Immature natural killer cell (primary cell): ENCODE measurements at places on chromosomes 12 and 14. TPM values are rescaled to one million over a fixed set of nuclear protein-coding genes. Genes with fewer than 3 reads are reported as not detected.
A peak's percentile ranks its signal among the peaks of the same experiment; 100 is the strongest.

Gene SERPINA6
- polyA plus RNA-seq = not detected

Gene DBX2
- polyA plus RNA-seq = not detected

Gene KRT74
- polyA plus RNA-seq = not detected

Gene ACVRL1
- polyA plus RNA-seq = not detected

DNA sequence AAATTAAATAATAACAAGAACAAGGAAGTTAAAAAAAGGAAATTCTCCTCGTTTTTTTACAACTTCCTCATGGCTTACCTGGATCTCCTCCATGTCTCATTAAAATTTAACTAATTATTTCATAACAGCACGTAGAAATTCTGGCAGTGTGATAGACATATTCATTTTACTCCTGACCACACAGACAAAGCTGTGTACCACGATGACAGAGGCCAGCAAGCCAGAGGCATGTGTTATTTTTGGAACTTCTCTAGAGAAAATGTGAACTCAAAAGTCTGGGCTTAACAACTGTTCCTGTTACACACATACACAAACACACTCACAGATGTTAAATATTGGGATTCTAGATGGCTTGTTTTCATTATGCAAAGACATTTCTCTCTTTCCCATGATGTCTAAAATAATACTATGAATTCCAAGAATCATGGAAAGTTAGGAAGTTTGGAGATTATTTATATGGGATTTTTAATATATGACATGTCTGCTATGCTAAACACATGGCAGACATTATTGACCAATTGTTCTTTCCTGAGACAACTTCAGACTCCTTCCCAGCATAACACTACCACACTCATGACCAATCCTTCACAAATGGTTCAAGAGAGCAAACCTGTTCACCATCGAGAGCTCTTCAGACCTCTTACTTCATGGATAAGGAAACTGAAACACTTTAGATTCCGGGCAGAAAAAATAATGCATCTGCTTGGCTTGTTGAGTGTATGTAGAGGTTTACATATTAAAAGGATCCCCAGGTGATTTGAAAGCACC is 158.7 kb downstream of the DACT1 start:
- no peak overlapping the region for H3K27ac ChIP-seq
- no peaks in the 10 kb centered on the region for H3K4me1 ChIP-seq
- no peaks in the 10 kb centered on the region for H3K36me3 ChIP-seq
- DNase-seq = no peak

- H3K4me3 ChIP-seq = peak overlapping the region; percentile 53
- H3K27ac ChIP-seq = no peak overlapping the region
- H3K36me3 ChIP-seq = no peaks in the 10 kb centered on the region
- no peak for DNase-seq
- peaks cover 16% of the 10 kb centered on the region for H3K27me3 ChIP-seq
- H3K4me1 ChIP-seq = peaks cover 26% of the 10 kb centered on the region
These were observed 2.3 kb downstream of the SLC48A1 start for GRCh38 chr12:47775100-47775911.

- H3K4me1 ChIP-seq = no peaks in the 10 kb centered on the region
- no peaks in the 10 kb centered on the region for H3K36me3 ChIP-seq
- no peak overlapping the region for H3K4me3 ChIP-seq
- no peaks in the 10 kb centered on the region for H3K27me3 ChIP-seq
- H3K27ac ChIP-seq = peak overlapping the region; percentile 22
These were observed 34.0 kb downstream of the CIT start for GRCh38 chr12:119843100-119843499.

DNA sequence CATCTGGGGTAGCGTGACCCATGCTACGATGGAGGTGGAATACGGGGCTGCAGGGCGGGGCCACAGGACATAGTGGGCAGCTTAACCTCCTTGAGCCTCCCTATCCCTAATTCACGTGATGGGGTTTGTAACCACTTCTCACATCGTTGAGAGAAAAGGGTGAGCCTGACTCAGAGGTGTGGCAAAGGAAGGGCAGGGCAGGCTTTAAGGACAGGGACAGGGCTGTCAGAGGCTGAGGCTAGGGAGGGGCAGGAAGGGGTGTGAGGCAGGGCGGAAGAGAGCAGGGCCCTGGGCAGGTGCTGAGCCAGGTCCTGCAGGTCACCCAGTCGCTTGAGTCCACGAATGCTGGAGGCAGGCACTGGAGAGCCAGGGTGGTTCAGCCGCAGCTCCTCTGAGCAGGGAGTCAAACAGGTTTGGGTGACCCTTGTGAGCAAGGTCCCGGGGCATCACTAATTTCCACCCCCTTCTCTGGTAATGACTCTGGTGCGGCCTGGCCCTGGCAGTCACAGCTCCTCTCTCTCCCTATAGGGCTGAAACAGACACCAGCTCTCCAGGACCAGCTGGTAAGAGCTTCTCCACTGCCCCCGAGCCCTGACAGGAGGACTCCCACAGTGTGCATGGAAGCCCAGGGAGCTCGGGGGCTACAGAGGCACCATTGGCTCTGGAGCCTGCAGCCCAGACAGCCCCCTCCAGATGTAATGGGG is 7.5 kb upstream of the AQP2 start:
- H3K27ac ChIP-seq = no peak overlapping the region
- peaks cover 7% of the 10 kb centered on the region for H3K4me1 ChIP-seq
- no peaks in the 10 kb centered on the region for H3K27me3 ChIP-seq
- H3K36me3 ChIP-seq = no peaks in the 10 kb centered on the region

DNA sequence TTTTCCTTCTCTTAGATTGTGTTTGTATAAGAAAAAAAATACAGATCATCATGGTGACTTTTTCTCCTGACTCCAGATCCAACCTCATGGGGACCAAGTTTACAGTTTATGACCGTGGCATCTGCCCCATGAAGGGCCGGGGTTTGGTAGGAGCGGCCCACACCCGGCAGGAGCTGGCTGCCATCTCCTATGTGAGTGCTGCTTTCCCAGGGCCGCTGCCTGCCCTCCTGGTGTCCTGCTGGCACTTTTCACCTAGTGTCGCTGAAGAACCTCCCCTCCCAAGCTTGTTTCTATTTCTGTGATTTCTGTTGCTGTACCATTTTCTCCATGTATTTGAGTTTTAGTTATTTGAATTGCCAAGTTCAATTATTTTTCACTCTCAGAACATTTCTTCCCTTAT is 24.8 kb upstream of the TEAD4 start:
- H3K27me3 ChIP-seq = no peaks in the 10 kb centered on the region
- DNase-seq = no peak
- peaks cover 37% of the 10 kb centered on the region for H3K36me3 ChIP-seq
- H3K4me3 ChIP-seq = no peak overlapping the region

GRCh38 chr12:119780786-119781434 is 96.2 kb downstream of the CIT start:
- no peaks in the 10 kb centered on the region for H3K27me3 ChIP-seq
- H3K36me3 ChIP-seq = peaks cover 5% of the 10 kb centered on the region
- no peak for DNase-seq
- H3K27ac ChIP-seq = no peak overlapping the region

- H3K4me3 ChIP-seq = no peak overlapping the region
- peaks cover 4% of the 10 kb centered on the region for H3K27me3 ChIP-seq
- H3K4me1 ChIP-seq = no peaks in the 10 kb centered on the region
- no peaks in the 10 kb centered on the region for H3K36me3 ChIP-seq
- no peak for DNase-seq
- H3K27ac ChIP-seq = no peak overlapping the region
These were observed 43.5 kb upstream of the KCNA5 start for GRCh38 chr12:5000204-5000603.

DNA sequence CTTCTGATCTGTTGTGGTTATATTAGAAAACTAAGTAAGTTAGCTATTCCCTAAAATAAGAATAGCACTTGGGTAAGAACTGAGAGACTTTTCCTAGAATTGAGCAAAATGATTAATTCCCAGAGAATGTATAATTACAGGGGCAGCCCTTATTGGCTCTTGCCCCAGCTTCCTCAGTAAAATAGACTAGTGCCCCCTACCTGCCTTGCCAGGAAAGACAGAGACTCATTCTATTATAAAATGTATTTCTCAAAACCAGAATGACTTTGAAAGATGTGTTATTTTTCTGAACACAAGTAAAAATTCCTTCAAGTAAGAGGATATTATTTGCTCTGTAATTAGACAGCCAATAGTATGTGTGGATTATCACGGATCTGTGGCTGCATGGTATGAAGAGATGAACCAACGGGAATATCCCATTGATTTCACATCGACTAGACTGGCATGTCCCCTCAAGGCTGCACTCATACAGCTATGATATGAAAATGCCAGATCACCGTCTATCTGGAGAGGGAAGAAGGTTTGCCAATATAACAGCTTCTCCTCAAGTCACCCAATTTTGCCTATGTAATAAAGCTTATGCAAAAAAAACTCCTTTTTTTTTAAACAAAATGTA is 7.4 kb upstream of the GLRX5 start:
- no peaks in the 10 kb centered on the region for H3K27me3 ChIP-seq
- no peak overlapping the region for H3K4me3 ChIP-seq
- H3K36me3 ChIP-seq = no peaks in the 10 kb centered on the region

DNA sequence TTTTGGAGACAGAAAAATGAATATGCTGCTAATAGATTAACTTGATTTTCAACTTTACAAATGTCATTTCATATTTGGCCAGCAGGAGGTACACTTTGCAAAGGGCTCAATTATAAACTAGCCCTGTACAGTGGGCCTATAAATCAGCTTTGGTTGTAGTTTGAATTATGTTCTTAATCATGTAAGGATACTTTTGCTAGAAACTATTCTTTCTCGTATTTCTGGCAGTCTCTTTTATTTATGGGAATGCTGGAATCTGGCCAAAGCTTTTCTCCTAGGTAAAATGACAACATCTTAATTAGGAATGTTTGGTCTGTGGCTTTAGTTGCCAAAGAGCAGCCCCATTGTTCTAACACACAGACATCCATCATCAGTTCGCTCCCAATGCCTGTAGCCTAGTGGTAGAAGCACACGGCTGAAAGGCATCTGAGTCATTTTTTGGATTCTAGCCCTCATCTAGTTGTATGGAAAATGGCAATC is 1322.3 kb upstream of the SEL1L start:
- no peak overlapping the region for H3K27ac ChIP-seq
- H3K27me3 ChIP-seq = no peaks in the 10 kb centered on the region
- H3K4me3 ChIP-seq = no peak overlapping the region
- no peaks in the 10 kb centered on the region for H3K4me1 ChIP-seq

DNA sequence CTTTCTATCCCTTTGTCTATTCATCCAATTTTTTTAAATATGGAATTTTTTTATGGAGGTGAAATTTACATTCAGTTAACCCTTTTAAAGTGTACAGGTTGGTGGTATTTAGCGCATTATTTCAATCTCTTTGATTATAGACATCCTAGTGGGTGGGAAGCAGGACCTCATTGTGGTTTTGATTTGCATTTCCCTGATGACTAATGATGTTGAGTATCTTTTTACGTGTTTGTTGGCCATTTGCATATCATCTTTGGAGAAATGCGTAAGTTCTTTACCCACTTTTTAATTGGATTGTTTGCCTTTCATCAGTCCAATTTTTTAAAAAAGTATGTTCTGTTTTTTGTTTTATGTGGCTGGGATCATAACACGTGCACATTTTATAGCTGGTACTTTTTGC is 20.8 kb downstream of the PAPLN start:
- DNase-seq = no peak
- no peaks in the 10 kb centered on the region for H3K27me3 ChIP-seq
- H3K4me1 ChIP-seq = no peaks in the 10 kb centered on the region
- H3K27ac ChIP-seq = no peak overlapping the region
- no peaks in the 10 kb centered on the region for H3K36me3 ChIP-seq
- no peak overlapping the region for H3K4me3 ChIP-seq
